Fibroblast of skin of left quadriceps (primary cell): ENCODE measurements at places on chromosomes 5 and 9.

GRCh38 chr5:1133510-1134201 lies 21.8 kb upstream of the SLC12A7 start:
- no peak for DNase-seq

DNA sequence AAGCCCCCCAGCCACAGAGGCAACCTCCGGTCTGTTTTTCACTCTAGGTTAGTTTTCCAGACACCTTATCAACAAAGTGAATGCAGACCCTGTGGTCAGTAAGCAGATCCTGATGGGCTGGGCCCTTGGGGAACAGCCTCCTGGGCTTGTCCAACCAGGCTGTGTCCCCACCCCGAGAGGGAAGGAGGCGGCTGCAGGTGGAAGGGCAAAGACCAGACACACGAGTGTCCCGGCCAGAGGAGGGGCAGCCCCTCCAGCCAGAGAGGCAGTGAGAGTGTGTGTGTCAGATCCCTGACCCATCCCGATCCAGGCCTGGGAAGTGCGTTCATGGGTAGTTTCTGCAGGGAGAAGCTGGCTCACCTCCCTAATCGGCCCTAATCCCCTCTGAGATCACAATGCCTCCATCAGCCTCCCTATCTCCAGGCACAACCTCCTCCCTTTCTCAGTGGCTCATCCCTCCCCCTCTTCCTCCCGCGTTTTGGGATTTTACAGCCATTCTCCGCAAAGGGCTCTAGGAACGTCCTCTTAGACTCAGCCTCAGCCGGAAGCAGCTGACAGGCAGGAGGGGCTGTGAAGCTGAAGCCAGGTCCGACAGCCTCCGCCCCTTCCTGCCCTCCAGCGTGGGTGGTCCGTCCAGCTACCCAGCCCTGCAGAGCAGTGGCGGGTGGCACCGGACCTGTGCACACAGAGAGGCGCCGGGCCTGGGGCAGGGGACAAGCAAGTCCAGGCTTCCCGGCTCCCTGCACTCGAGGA lies 9.7 kb downstream of the SLC12A7 start:
- DNase-seq: no peak

- DNase-seq: no peak
These were observed 1050.2 kb downstream of the CDH12 start for GRCh38 chr5:21802869-21803490.

DNA sequence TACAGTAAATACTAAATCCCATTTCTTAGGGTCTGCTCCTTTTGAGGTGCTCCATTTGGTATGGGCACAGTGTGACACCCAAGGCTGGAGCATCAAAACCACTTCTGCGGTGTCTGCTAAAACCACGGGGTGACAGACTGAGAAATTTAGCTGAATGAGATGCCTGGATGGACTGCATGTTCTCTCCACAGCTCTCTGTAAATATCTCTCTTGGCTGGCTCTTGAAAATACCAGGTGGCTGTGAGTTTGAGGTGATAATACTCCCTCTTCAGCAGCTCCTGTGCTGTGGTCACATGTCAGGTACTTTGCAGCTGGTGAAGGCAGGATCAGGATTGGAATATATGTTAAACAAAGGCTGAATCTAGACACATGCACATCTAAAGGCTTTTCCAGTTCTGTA lies 93.7 kb upstream of the SIMC1 start:
- DNase-seq: no peak

GRCh38 chr5:122392824-122393223 lies 80.8 kb downstream of the SNCAIP start:
- peak; percentile 70 for DNase-seq

- no peak for DNase-seq
These were observed 193.4 kb downstream of the CDK5RAP2 start for GRCh38 chr9:120386390-120387131.

GRCh38 chr9:78273761-78274160 lies 23.2 kb upstream of the PSAT1 start:
- DNase-seq: peak; percentile 57

GRCh38 chr9:10917001-10917400 lies 304.2 kb upstream of the PTPRD start:
- DNase-seq: no peak

DNA sequence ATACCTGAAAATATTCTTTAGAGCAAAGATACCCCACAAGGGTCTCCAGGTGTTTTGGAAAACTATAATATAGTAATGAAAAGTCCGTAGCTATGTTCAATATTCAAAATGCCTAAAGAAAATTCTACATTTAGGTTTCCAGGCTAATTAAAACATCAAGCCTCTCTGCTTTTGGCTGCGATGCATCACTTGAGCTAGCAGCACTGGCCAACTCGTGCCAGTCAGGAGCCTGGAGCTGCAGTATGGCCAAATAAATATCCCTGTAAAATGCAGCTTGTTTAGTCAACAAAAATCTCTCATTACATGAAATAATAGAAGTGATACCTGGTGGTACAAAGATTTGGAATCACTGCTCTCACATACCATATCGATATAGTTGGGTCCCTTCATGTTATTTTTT lies 181.1 kb downstream of the ELAVL2 start:
- no peak for DNase-seq

DNA sequence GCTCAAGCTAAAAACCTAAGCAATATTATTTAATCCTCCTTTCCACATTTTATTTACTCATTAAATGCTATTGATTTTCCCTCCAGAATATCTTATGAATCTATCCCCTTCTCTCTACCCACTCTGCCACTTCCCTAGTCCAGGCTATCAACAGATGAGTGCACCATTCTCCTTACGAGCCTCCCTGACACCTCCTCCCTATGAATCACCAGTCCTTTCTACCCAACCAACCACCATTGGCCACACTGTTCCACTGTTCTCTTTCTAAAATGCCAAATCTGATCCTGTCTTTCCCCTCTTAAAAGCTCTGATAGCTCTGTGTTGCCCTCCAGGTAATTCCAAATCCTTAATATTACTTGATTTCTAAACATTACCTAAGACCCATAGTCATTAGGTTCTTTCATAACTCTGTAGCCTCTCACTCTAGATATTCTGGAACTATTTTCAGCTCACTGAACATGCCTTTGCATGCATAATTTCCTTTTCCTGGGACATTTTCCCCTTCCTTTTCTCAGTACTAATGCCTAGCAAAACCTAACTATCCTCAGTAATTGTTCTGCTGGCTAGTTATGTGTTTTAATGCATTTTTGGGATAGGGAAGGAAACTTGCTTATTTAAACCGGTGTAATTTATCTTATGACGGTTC lies 126.3 kb downstream of the UNC13B start:
- DNase-seq: no peak

GRCh38 chr5:154727361-154727760 lies 27.8 kb upstream of the LARP1 start:
- DNase-seq: no peak

- no peak for DNase-seq
These were observed 27.2 kb downstream of the MAML1 start for GRCh38 chr5:179759581-179760551.

DNA sequence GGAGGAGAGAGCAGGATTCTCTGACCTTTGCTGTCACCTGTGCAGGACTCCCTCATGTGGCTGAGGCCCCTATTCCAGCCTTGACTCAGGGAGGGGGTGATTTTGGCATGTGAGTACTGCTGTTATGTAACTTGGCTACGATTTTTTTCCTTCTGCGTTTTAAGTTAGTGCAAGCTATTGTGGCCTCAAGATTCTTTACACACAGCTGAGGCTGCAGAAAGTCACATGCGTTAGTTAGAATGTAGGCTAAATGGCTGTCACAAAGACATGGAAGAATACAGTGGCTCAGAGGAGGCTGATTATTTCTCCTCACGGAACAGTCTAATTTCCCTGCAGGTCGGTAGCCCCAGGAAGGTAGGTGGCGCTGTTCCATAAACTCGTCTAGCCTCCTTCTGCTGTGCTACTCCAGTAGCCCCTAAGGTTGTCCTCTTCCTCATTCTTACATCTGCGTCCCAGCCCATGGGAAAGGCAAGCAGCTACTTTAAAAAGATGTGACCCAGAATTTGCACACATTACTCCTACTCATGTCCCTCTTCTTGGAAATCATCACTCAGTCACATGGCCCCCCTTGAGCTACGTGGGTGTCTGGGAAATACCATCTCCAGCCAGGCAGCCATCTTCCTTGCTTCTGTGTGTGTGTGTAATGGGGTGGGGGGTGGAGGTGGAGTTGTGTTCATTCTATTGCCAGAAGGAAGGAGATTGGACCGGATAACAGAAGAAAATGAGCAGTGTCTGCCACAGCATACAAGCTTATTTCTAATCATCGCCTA lies 486.6 kb downstream of the CCDC171 start:
- no peak for DNase-seq

DNA sequence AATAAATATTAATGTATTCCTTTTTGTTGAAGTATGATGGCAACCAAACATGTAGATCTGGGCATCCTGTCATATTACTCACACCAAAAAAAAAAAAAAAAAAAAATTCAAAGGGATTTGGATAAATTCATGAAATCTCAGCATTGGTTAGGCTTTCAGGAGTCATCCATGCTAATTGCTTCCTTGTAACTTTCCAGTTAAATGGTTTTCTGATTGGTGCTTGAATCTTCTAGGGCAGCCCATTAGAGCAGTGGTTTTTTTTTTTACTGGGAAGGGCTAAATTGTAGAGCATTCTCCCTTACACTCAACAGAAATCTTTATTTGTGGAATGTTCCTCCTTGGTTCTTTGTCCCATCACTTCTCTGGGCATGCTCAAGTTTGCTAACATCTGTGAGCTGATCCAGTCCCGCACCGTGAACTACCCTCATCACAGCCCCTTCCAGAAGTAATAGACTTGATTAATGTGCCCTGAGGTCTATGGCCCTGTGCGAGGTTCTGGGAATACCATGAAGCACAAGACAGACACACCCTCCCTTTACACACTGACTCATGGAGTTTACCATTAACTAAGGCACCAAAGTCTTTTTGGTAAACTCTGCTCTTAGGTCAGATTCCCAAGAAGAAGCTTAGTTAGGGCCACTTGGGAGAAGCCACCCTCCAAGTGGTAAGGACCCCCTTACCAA lies 56.0 kb downstream of the RGS3 start:
- DNase-seq: no peak

- DNase-seq: no peak
These were observed 9.5 kb upstream of the IL3 start for GRCh38 chr5:132050661-132051552.

DNA sequence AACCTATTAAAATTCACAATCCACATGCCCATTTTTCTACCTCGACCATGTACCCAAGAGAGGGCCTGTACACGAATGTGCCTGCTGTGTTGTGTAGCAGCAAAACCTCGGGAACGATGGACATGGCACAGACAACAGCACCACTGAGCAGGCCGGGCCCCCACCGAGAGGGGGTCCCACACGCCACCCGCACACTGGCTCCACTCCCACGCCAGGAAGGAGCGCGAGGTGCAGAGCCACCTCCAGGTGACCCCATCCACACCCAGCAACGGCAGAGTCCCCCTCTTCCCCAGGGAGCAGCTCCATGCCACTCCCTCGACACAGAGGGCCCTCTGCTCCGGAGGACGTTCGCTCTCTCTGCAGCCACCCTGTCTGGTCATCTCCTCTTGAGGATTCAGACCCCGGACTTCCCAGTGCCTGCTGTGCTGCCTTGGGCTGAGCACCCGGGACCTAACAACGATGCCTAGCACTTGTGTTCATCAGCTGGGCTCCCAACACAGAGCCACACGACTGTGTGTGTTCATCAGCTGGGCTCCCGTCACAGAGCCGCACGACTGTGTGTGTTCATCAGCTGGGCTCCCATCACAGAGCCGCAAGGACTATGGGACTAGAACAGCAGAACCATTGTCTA lies 25.3 kb upstream of the ADAMTS2 start:
- DNase-seq: no peak

DNA sequence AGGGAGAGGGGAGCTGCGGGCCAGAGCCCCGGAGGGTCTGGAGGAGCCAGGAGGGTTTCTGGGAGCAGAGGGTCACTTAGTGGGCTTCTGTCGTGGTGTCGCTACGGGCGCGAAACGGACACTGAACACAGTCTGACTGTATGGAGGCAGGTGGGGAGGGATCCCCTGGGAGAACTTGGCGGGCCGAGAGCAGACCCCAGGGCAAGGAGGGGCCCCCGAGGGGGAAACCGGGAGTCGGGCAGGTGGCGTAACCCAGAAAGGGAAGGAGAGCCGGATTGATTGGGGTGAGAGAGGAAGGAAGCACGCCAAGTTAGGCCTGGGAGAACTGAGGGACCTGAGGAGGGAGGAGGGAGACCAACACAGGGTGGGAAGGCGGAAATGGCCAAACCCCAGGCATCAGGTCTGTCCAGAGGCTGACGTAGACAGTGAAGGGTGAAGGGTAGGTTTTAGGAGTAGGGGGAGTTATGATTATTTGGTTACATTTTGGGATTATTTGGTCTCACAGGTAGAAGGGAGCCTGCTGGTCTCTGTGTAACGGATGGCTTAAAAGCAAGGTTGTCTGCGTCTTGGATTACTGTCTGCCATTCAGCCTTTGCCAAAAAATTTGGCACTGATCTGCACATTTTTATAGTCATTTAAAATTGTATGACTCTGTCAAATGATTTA lies 3.3 kb upstream of the MSMP start:
- no peak for DNase-seq

GRCh38 chr9:33164138-33164809 lies 2.9 kb downstream of the B4GALT1 start:
- no peak for DNase-seq

- no peak for DNase-seq
These were observed 13.5 kb downstream of the TRPM6 start for GRCh38 chr9:74874220-74874619.
